ENCODE measurements at places on chromosomes 5 and 9. TPM values are rescaled to one million over a fixed set of nuclear protein-coding genes. Genes with fewer than 3 reads are reported as not detected.

The DEPDC1B gene
- 0.15 TPM for total RNA-seq

The PCDHA1 gene
- total RNA-seq = not detected

The SLC1A3 gene
- total RNA-seq = 105 TPM

The DIRAS2 gene
- not detected for total RNA-seq
